ENCODE measurements at places on chromosomes 6 and 20. TPM values are rescaled to one million over a fixed set of nuclear protein-coding genes. Genes with fewer than 3 reads are reported as not detected.
A peak's percentile ranks its signal among the peaks of the same experiment; 100 is the strongest.

GRCh38 chr20:35909176-35909575 lies 45.1 kb downstream of the SCAND1 start:
- no peak for DNase-seq

DNA sequence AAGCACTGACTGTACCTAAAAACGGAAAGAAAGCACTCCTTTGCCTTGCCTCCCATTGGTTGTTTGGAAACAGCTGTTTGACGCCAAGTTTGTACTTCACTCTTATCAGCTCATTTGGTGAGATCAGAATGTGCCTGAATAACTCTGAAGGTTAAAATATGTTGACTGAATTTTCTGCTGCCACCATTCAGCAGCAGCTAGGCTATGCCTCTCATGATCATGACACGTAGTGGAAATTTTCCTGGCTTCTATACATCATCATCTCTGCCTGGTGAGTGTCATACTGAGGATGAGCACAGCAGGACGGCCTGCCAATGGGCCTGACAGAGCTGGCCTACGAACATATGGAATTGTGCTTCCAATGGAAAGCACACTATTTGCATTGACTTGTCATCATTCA lies 704.9 kb upstream of the CITED2 start:
- no peak for DNase-seq

DNA sequence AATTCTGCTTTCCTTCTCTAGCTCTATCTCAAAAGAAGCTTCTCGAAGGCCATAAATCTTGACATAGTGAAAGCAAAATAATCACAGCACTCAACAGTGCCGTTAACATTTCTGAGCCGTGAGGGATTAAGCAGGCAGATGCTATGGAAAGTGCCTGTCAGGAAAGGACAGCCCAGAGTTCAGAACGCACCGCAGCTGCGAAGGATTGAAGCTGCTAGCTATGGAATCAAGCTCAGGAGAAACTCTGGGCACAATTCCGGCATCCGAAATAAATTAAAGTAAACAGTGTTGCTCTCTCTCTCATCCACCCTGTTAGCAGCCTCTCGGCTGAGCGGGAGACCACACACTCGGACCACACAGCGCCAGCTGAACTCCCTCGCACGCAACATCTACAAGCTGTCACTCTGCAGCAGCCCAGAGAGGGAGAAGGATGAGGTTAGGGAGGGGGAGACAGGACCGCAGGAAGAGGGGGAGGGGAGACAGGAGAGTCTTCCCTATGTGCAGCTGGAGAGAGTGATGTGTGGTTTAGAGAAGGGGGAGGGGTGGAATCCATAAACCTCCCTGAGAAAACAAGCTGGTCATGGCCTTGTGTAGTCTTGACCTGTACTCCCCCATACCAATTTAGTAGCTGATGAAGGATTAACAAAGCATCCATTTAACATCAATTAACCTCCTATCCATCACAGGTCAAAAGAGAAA lies 9.0 kb downstream of the EXOC2 start:
- peak; percentile 28 for DNase-seq

HINT3 gene
- 9.3 TPM for total RNA-seq

ZNF165 gene
- total RNA-seq, result 4.3 TPM

TNXB gene
- total RNA-seq, result 0.43 TPM
